ENCODE measurements at places on chromosomes 3 and 15.

GRCh38 chr15:35308802-35309201 is 223.7 kb upstream of the NANOGP8 start:
- DNase-seq = no peak

DNA sequence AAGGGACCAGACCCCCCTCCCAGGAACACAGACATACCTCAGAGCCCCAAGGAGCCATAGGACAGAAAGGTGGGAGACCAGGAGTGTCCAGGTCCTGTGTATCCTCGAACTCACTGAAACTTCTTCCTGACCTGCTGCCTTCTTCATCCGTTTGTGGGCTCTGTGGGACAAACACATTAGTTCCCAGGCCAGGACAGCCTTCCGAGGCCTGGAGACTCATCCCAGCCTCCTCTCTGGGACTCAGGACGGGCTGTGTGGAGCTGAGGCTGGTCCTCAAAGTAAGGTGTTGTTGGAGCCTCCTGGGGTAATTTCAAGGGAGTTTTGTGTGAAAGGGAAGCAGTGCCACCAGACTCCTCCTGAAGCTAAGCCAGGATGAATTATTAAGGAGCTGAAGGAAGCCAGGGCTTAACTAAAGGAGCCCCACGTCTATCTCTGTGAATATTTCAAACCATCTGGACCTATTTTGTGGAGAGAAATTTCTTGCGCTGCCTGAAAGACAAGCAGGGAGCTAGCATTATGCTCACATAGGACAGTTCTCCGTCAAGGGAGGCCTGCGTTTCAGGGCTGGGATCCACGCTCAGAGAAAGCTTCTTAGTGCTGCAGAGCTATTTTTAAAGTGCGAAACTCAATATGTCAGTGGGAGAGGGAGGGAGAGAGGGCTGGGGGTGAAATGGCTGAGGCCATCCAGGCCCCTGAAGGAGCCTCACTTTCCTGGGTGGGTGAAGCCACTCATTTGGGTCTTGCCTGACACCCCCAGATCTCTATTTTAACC is 29.8 kb upstream of the PLA2G4E start:
- DNase-seq = no peak

DNA sequence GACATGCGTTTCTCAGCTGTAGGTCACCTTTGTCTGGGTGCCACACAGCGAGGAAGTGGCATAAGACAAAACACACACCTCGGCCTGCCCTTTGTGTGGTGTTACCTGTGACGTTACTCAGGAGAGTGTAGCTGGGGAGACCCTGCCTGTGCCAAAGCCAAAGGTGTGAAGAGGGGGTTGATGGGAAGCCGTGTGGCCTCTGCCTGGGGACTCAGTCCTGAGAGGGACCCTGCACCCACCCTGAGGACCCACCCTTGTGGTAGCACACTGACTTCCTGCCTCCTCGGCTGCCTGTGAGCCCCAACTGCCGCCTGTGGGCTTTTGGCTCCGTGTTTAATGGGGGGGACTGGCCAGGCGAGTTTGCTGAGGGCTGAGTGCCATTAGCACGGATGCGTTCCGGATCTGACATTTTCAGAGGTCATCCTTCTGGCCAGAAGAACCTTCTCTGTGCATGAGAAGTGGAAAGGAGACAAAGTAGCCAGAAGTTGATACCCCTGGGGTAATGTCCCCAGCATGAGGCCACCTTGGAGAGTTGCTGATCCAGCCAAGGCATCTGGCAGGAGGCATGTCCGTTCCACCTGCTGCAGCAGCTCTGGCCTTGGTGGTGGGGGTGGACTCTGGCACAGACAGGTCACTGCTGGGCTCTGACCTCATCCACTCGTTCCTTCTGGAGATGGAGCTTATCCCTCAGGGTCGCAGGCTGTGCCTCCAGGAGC is 51.8 kb upstream of the FURIN start:
- no peak for DNase-seq

DNA sequence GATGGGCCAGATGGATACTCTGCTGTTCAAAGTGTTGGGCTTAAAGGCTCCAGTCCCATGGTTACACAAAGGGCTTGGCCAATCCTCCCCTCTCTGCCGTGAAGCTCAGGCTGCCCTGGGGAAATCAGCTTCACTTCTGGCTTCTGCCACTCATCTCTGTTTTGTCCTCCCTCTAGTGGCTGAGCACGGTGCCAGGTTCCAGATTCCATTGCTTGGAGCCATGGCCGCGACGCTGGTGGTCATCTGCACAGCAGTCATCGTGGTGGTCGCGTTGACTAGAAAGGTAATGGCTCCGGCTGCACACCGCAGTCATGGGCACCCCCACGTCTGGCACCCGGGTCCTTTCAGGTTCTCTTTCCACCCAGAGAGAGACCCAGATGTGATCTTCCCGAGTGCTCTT is 5.6 kb downstream of the TIGIT start:
- peak; percentile 89 for DNase-seq

GRCh38 chr3:22981166-22981565 is 222.0 kb upstream of the UBE2E2 start:
- DNase-seq = no peak

DNA sequence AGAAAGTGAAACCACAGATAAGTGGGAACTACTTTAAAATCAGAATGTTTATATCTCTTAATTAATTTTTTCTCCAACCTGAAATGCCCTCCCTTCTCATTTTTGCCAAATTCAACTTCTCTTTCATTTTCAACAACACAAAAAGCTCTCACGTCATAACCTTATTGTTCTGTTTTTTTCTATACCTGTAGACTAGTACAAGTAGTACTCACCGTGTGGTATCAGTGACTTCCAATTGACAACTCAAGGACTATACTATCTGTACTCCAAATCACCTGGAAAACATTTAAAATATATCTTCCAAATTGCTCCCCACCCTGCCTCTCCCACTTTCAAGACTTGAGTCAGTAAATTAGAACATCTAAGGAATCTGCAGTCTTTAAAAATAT is 72.8 kb upstream of the ZNF280D start:
- DNase-seq = no peak

GRCh38 chr3:139286825-139287224 is 57.0 kb upstream of the MRPS22 start:
- DNase-seq = no peak

GRCh38 chr3:146250449-146251382 is at the start of gene PLSCR4:
PLSCR4 (minus strand) TSS chr3:146251105; CDS start chr3:146222071, 29,034 bp downstream.
- DNase-seq = peak; percentile 29

DNA sequence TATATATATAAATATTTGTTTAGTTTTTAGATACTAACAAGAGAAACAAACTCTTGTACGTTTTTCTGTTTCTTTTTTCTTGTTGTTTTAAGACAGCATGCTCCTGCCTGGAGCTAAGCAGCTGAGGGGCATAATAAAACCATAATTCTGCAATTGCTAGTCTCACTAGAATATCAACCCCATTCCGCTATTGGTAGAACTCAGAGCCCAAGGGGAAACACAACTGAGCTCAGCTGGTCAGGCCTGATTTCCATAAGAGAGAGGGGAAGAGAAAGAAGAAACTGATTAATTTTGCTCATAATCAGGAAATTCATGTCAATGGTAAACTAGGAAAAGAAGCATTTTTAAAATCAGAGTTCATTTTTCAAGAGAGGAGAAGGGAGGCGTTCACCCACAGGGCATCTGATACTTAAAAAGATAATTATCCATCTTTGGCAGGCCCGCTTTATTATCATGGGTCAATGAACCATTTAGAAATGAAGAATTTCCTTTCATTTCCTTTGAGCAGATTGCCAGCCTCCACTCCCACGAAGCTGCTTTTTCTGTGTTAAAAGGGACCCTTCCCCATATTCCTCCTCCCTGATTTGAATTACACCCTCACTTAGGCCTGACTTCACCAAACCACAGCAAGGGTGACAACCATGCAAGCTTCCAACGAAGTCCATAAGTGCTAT is 965.3 kb upstream of the CFAP20DC start:
- no peak for DNase-seq

GRCh38 chr15:78195735-78196201 is 38.6 kb downstream of the ACSBG1 start:
- peak; percentile 91 for DNase-seq

DNA sequence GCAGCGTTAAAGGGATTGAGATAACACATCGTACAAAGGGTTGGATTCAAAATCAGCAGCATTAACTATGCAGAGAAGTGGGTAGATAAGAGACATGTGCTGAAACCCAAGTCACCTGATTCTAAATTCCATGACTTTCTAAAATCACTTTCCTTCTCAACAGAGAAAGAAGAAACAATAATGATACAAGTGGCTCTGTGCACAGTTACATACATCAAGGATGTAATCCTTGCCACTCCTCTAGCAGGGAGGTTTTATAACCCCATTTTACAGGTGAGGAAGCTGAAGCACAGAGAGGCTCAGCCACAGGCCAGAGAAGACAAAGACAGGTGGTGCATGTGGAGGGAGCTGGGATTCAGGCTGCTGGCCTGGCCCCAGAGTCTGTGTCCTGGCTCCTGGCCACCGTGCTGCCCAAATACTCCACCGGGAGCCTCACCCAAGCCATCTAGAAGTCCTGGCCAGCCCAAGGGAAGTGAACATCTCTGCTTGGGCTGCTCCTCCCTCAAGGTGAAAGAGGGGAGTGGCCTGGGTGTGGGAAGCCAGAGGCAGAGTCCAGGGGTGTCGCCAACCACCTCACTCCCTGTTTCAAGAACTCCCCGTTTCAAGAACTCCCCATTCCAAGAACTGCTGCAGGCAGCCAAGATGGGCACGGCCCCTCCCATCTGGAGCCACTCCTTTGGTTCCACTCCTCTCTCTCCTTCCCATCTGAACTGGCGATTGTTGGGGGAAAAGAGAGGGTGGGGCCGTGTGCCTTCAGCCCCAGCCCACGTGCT is 147.1 kb downstream of the NUP210 start:
- no peak for DNase-seq

DNA sequence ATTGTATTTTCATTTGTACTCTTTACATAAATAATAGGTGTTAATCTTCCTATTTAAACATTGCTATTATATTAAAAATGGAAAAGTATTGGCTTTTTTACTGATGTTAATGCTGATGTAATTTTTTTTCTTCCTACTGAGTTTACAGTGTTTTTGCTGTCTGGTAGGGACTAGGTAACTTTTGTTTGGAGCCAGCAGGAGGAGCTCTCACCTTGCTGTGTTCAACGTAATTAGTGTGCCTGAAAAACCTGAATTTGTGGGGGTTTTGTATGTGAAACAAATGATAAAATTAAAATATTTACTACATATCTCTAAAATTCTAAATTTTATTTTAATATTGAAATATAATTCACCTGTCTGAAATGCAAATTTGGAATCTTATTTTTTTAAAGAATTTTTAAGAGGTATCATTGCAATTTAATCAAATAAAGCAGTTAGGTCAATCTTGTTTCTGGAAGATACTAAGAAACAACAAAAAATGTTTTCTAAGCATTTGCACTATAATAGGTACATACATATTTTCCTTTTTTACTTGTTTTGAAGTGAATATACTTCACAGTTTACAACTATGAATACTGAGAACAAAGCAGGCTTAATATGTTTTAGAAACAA is 48.8 kb downstream of the EPHA6 start:
- peak; percentile 10 for DNase-seq

GRCh38 chr3:63064209-63064755 is 189.1 kb upstream of the CADPS start:
- DNase-seq = no peak

- DNase-seq = no peak
These were observed 662 bp downstream of the UBL7 start for GRCh38 chr15:74460298-74460697.

GRCh38 chr3:45188719-45189659 is 37.1 kb downstream of the TMEM158 start:
- DNase-seq = no peak

- no peak for DNase-seq
These were observed 52.2 kb upstream of the POLR2M start for GRCh38 chr15:57654153-57654852.

GRCh38 chr3:168659015-168659414 is 563.3 kb upstream of the GOLIM4 start:
- no peak for DNase-seq

GRCh38 chr15:29031502-29032228 is 145.9 kb downstream of the APBA2 start:
- DNase-seq = no peak

- DNase-seq = peak; percentile 3
These were observed 53.7 kb downstream of the NMD3 start for GRCh38 chr3:161274691-161275298.

- no peak for DNase-seq
These were observed 152.3 kb downstream of the CACNA2D3 start for GRCh38 chr3:54274607-54275006.

GRCh38 chr3:112345681-112346080 is 12.7 kb downstream of the CD200 start:
- no peak for DNase-seq

DNA sequence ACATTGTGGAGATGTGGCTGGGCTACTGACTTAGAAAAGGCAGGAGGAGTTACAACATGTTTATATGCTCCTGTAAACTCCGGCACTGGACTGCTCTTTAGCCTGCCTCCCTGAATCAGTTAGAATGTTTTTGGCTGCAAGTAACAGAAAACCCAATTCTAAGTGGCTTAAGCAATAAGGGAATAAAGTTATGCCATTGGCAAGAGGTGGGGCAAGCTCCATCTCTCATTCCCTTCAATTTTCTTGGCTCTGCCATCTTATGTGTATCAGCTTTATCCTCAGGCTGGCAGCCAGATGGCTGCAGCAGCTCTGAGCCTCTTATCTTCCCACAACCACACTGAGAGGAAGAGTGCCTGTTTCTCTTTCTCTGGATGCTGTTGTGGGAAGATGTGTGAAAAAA is 22.4 kb upstream of the MEIS2 start:
- DNase-seq = no peak

- no peak for DNase-seq
These were observed 439.8 kb upstream of the IL12A start for GRCh38 chr3:159548675-159549335.

DNA sequence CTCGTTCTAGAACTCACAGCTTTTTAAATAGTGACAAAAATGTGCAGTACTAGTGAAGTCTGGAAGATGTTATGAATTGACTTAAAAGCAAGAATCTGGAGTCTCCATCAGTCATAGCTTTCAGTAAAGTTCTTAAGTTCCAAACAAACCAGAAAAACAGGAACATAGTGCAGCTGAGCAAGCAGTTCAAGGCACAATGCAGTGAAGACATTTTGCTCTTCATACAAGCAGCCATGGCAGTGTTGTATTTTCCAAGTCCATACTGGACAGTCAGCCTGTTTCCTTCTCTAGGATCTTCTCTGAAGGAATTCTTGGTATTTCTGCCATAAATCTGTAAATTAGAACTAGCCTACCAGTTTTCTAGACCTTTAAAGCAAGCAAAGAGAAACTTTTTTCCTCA is 90.5 kb downstream of the LRRC28 start:
- DNase-seq = no peak

DNA sequence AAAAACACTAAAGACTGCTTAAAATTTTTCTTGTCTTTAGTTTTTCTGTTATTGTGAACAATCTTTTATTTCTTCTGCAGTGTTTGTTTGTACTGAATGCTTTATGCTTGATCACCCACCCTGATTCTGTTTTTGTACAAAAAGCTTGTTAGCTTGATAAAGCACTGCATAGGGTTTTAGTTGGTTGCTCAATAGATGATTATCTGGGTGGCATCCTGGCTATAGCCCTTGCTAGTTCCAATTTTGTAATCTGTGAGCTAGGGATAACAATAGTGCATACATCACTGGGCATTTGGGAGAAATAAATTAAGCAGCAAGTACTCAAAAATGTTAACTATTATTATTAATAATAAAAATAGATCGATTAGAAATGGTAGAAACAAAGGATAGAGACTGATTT is 102.3 kb downstream of the ZPLD1 start:
- no peak for DNase-seq

Measured in HuH-7 (cell line).